ENCODE measurements at places on chromosomes 5 and 9.

- DNase-seq: no peak
Observed at GRCh38 chr5:83864652-83865051, 144.0 kb upstream of the HAPLN1 start.

DNA sequence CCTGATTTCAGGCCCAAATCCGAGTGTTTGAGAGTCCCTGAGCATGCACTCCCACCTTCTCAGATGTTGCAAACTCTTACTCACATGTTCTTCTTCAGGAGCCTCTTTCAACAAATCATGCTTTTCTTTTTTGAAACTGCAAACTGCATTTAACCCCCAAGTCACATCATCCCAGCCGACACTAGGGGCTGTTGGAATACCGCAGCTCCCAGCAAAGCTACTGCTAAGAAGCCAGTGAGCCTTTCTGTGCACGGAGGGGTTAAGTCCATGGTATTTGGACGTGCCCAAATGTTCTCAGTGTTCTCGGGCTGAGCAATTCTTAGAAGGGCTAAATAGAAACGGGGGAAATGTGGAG is 282.9 kb downstream of the NFIB start:
- DNase-seq: no peak

- no peak for DNase-seq
Observed at GRCh38 chr5:156147261-156147943, 179.6 kb upstream of the SGCD start.

DNA sequence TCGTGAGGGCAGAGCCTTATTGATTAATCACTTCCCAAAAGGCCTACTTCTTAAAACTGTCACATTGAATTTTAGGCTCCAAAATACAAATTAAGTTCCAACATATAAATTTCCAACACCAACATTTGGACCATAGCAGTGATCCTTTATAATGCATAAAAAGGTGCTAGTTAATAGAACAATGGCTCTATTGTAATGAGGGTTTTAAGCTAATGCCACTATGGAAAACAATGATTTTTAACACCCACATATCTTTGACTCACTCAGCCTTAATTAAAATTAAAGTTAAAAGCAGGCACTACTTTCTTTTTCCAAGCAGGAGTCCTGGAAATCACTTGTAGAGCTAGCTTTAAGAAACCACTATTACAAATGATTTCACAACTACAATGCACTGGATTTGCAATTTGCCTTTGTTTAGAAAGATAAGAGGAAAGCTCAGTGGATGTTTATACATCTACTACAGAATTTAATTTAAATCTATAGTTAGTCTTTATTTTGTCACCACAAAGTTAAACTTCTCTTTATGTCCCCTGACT is 41.8 kb downstream of the DPYSL3 start:
- no peak for DNase-seq

GRCh38 chr5:35063414-35063813 is 15.7 kb upstream of the AGXT2 start:
- no peak for DNase-seq

- no peak for DNase-seq
Observed at GRCh38 chr5:77861576-77861975, 85.4 kb upstream of the TBCA start.

- no peak for DNase-seq
Observed at GRCh38 chr5:153542536-153542935, 52.1 kb downstream of the GRIA1 start.

GRCh38 chr5:31783086-31783645 is 144.2 kb downstream of the PDZD2 start:
- no peak for DNase-seq
